ENCODE measurements at places on chromosomes 6 and 20.
A peak's percentile ranks its signal among the peaks of the same experiment; 100 is the strongest.

GRCh38 chr6:152207915-152208714 is 400.6 kb downstream of the ESR1 start:
- no peak for DNase-seq
- H3K4me3 ChIP-seq: no peak overlapping the region
- H3K36me3 ChIP-seq: peaks cover 46% of the 10 kb centered on the region
- H3K27me3 ChIP-seq: no peaks in the 10 kb centered on the region
- H3K4me1 ChIP-seq: no peaks in the 10 kb centered on the region
- H3K27ac ChIP-seq: no peak overlapping the region

- H3K27me3 ChIP-seq: no peaks in the 10 kb centered on the region
- no peak for DNase-seq
- H3K36me3 ChIP-seq: peaks cover 38% of the 10 kb centered on the region
- H3K4me3 ChIP-seq: no peak overlapping the region
- no peaks in the 10 kb centered on the region for H3K4me1 ChIP-seq
- no peak overlapping the region for H3K27ac ChIP-seq
Observed at GRCh38 chr6:97214671-97215070, 68.3 kb downstream of the MMS22L start.

DNA sequence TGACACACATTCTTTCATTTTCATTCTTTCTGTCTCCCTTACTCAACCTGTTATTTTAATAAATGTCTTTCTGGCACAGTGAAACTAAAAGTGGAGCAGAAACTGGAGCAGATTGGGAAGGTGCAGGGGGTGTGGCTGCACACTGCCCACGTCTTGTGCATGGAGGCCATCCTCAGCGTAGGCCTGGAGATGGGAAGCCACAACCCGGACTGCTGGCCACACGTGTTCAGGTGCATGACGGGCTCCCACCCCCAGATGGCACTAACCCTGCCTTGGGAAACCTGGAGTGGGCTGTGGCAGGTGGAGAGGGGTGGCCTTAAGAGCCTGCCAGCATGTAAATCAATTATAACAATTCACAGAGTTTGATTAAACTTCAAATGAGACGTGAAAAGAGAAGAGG is 71.4 kb upstream of the PBOV1 start:
- H3K4me1 ChIP-seq: no peaks in the 10 kb centered on the region
- H3K36me3 ChIP-seq: no peaks in the 10 kb centered on the region
- DNase-seq: no peak
- H3K4me3 ChIP-seq: no peak overlapping the region

- no peak overlapping the region for H3K27ac ChIP-seq
- H3K36me3 ChIP-seq: no peaks in the 10 kb centered on the region
- peaks cover 15% of the 10 kb centered on the region for H3K4me1 ChIP-seq
Observed at GRCh38 chr6:40341726-40342125, 245.4 kb downstream of the LRFN2 start.

DNA sequence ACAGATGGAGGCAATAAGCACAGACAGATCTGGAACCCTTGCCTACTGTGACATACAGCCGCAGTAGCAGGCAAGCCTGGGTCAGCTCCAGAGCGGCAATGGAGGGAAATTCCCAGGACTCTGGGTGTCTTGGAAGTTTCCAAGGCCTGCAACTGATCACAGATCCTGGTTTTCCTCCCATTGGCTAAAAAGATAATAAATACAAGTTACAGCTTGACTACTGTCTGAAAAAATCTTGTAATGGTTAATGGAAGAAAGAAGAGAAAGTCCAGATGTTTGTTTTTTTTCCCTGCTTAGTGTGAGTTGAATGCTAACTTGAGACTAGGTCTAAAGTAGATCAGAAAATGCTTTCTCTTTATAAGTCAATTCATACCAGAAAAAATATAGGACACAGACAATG is 307.6 kb downstream of the ALDH8A1 start:
- H3K4me1 ChIP-seq: no peaks in the 10 kb centered on the region
- H3K27ac ChIP-seq: no peak overlapping the region
- no peaks in the 10 kb centered on the region for H3K36me3 ChIP-seq
- DNase-seq: no peak
- H3K27me3 ChIP-seq: no peaks in the 10 kb centered on the region

DNA sequence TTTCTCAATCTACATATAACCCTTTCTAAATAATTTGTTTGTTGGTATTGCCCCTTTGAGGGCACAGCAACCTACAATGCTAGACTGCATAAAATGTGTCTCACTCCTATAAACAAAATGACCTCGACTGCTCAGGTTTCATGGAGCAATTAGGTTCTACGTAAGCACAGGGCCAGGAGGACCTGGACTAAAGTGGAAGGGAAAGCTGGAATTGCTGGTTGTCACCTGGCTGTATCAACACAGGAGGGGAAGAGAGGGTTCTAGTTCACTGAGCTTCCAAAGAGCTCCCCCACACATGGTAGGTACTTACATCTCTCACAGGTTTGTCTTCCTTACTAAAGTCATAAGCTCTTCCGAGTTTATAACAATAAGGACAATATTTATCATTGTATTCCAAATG is 51.0 kb downstream of the NCOA6 start:
- H3K27me3 ChIP-seq: no peaks in the 10 kb centered on the region
- H3K4me1 ChIP-seq: no peaks in the 10 kb centered on the region
- no peak overlapping the region for H3K4me3 ChIP-seq
- H3K36me3 ChIP-seq: peaks cover 60% of the 10 kb centered on the region

GRCh38 chr6:143333081-143333480 is 117.4 kb downstream of the ADAT2 start:
- no peaks in the 10 kb centered on the region for H3K36me3 ChIP-seq
- no peak overlapping the region for H3K27ac ChIP-seq
- no peak overlapping the region for H3K4me3 ChIP-seq
- no peak for DNase-seq

GRCh38 chr6:146890644-146891434 is 292.1 kb downstream of the ADGB start:
- no peaks in the 10 kb centered on the region for H3K36me3 ChIP-seq
- H3K27ac ChIP-seq: no peak overlapping the region
- no peak overlapping the region for H3K4me3 ChIP-seq
- no peaks in the 10 kb centered on the region for H3K27me3 ChIP-seq
- H3K4me1 ChIP-seq: no peaks in the 10 kb centered on the region

- H3K27me3 ChIP-seq: no peaks in the 10 kb centered on the region
- no peaks in the 10 kb centered on the region for H3K4me1 ChIP-seq
- H3K27ac ChIP-seq: no peak overlapping the region
- no peak for DNase-seq
- no peak overlapping the region for H3K4me3 ChIP-seq
Observed at GRCh38 chr20:39523405-39523804, 561.3 kb downstream of the DHX35 start.

GRCh38 chr6:1796706-1797529 is 187.2 kb downstream of the FOXC1 start:
- no peaks in the 10 kb centered on the region for H3K4me1 ChIP-seq
- H3K27ac ChIP-seq: no peak overlapping the region
- no peaks in the 10 kb centered on the region for H3K36me3 ChIP-seq
- H3K4me3 ChIP-seq: no peak overlapping the region
- H3K27me3 ChIP-seq: no peaks in the 10 kb centered on the region

DNA sequence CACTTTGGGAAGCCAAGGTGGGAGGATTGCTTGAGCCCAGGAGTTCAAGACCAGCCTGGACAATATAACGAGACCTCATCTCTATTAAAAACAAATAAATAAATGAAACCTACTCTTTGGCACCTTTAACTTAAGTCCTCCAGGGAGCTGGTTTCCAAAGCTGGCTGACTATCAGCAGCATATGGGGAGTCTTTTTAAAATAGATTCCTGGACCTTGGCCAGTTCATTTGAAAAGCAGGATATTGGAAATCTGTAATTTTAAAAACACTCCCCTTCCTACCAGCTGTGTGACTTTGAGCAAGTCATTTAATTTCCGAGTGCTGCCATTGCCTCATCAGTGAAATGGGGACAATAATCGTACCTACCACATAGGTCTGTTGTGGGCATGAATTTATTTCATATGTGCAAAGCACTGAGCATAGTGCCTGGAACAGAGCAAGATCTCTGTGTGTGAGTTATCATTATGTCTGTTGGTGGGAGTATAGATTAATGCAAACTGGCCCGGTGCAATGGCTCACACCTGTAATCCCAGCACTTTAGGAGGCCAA is 40.9 kb upstream of the PTPN1 start:
- H3K27ac ChIP-seq: no peak overlapping the region
- no peak for DNase-seq
- H3K4me3 ChIP-seq: no peak overlapping the region
- peaks cover 10% of the 10 kb centered on the region for H3K27me3 ChIP-seq
- H3K36me3 ChIP-seq: no peaks in the 10 kb centered on the region

DNA sequence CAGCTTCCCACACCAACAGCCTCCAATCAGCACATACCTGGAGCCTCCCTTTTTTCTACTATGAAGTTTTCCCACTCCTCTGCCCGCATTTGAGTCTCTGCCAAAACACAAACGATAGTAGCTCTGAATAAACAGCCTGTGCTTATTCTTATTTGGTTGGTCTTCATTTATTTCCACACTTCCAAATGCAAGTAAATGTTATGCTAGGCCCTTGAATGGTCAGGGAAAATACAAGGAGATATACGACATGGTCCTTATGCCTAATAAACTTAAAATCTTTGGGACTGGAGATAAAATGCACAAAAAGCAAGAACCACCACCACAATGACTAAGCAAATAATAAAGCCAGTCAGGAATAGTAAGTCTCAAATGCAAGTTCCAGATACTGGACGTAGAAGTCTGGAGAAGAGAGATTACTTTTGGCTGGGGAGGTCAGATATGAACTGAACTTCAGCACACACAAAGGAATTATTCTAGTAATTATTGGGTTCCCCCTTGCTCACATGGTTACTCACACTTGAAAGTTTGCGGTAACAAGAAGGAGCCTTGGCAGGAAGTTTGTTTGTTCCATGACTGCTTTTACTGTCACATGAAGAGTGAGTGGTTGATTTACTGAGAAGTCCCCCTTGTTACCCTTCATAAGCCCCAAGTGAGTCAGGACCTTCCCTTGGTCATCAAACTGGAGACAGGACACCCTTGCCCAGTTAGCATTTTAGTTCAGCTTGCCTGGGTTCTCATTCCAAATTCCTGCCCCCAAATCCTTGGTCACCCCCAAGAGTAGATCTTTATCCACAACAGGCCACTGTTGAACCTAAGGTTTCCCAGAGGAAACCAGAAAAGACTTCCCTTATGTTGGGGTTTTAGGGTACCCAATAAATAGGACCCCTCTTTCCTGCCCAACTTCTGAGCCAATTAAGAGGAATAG is 511.2 kb upstream of the JARID2 start:
- no peak for DNase-seq
- peaks cover 9% of the 10 kb centered on the region for H3K4me1 ChIP-seq

DNA sequence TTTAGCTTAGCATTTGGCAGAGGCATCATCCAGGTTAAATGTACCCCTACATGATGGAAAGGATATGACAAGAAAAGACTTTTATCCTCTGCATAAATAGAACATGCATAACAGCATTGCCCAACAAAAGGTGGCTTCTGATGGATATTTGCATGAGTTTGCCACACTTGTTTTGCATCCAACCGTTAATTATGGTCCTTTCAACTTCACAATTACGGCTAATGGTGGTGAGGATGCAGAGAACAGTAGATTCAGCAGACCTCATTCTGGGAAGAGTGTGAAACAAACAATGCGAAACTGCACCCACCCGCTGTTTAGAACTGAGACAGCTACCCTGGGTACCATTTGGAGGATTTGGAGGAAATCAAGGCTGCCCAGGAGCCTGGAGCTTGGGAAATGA is 690.9 kb upstream of the CHD6 start:
- peaks cover 19% of the 10 kb centered on the region for H3K27me3 ChIP-seq
- no peak overlapping the region for H3K4me3 ChIP-seq
- no peaks in the 10 kb centered on the region for H3K4me1 ChIP-seq
- no peak for DNase-seq
- H3K27ac ChIP-seq: no peak overlapping the region

GRCh38 chr6:119207971-119208725 is 129.7 kb upstream of the FAM184A start:
- H3K36me3 ChIP-seq: peaks cover 12% of the 10 kb centered on the region
- no peak for DNase-seq

GRCh38 chr20:10672624-10673127 is 1.1 kb downstream of the JAG1 start:
- no peak for DNase-seq
- no peaks in the 10 kb centered on the region for H3K27me3 ChIP-seq
- H3K27ac ChIP-seq: no peak overlapping the region
- no peak overlapping the region for H3K4me3 ChIP-seq

DNA sequence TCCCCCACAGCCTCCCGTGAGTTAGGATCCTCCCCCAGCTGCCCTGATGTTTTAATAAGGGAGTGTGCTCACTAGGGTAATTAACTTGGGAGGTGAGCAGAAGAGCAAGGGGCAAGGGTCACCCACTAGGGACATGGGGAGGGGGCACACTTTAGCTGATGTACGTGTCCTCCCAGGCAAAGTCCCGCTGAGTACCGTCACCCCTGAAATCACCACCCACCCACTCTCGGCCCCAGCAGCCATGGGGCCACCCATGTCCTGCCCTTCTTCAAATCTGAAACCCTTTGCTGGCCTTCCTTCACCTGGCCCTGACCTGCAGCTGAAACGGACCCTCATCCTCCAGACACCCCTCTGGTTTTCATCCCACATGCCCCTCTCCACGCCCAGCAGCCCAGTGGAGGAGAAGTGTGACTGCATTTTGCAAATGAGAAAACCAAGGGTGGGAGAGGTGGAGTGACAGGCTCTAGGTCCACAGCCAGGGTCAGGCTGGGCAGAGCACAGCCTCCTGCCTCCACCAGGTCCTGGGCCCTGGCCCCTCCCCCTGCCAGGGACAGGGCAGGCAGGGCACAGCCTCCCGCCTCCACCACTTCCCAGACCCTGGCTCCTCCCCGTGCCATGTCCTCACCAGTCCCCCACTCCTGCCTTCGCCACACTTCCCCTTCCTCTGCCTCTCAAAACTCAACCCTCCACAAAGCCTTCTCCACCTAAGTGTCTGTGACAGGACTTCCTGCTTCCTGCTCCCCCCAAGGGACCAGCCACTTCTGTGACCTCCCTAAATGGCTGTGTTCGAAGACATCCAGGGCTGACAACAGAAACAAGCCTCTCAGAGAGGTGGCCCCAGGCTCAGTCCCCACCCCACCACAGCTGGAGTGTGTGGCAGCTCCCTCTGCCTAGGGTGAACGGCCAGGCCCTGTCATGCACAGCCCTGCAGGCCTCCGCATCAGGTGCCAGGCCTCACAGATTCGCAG is 15.1 kb downstream of the ACSS1 start:
- DNase-seq: peak; percentile 92
- peak overlapping the region; percentile 90 for H3K27ac ChIP-seq
- peak overlapping the region; percentile 39 for H3K4me3 ChIP-seq
- H3K27me3 ChIP-seq: no peaks in the 10 kb centered on the region
- H3K4me1 ChIP-seq: peaks cover 34% of the 10 kb centered on the region

GRCh38 chr20:40563296-40563950 is 125.6 kb downstream of the MAFB start:
- H3K27ac ChIP-seq: no peak overlapping the region
- no peak overlapping the region for H3K4me3 ChIP-seq
- H3K36me3 ChIP-seq: no peaks in the 10 kb centered on the region
- DNase-seq: no peak
- no peaks in the 10 kb centered on the region for H3K4me1 ChIP-seq

- peaks cover 11% of the 10 kb centered on the region for H3K27me3 ChIP-seq
- peak; percentile 38 for DNase-seq
- H3K27ac ChIP-seq: no peak overlapping the region
- H3K4me1 ChIP-seq: no peaks in the 10 kb centered on the region
- H3K4me3 ChIP-seq: no peak overlapping the region
Observed at GRCh38 chr20:64232794-64233193, 22.8 kb upstream of the PCMTD2 start.
